ENCODE measurements at places on chromosomes 2 and 18. TPM values are rescaled to one million over a fixed set of nuclear protein-coding genes. Genes with fewer than 3 reads are reported as not detected.

The EIF2AK3 gene
- polyA plus RNA-seq: 27.2 TPM

The PXDN gene
- polyA plus RNA-seq: 147 TPM

The SLC14A1 gene
- 3.4 TPM for polyA plus RNA-seq

The ALMS1 gene
- 44.3 TPM for polyA plus RNA-seq

The ARMC9 gene
- polyA plus RNA-seq: 27.4 TPM

GRCh38 chr2:30514134-30514847 lies 67.2 kb downstream of the LCLAT1 start:
- no peak for DNase-seq

GRCh38 chr18:43279015-43279744 lies 1.9 kb upstream of the SYT4 start:
- DNase-seq: peak; percentile 48

GRCh38 chr18:53937037-53937436 lies 287.4 kb downstream of the MBD2 start:
- DNase-seq: no peak

DNA sequence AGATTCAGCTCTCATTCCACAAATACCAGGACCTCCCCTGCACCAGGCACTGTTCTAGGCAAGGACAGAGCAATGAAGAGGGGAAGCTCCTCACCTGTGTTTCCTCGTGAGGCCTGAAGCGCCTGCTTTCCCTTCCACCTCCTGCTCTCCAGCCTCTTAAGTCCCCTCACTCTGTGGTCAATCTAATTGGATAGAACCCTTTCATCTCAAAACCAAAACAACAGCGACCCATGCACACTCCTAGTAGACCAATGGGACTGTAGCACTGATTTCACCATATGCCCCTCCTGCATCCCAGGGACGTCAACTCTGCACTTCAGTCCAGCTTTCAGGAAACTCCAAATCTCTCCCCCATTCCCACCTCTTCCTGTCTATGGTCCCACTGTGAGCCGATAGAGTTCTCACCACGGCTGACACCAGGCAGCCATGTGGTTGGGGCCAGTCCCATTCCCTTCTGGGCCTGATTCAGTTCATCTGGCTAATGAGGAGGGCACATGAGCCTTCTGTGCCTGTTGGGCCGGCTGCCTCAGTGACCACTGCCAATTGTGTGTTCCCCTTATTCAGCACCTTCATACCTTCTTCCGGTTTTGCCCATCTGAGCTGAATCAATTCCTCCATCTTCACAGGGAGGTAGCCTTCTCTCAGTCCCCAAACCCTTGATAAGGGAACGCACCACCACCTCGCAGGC lies 33.3 kb upstream of the MAT2A start:
- no peak for DNase-seq

DNA sequence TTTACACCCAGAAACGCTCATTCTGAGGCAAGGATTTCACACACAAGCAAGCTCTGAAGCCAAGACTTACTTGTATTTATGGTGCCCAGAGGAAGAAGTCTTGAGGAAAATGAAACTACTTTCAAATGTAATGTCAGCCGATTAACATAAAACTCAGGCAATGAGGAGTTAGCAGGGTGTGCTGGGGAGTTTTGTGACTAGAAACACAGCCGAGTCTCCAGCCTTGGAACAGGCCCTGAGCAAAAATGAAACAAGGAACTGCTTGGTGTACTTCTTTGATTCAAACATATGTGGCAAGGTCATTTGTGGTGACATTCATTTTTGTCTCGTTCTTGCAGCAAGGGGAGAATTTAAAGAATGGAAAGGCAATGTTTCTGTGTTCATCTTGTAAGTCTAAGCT lies 4.5 kb downstream of the DYTN start:
- no peak for DNase-seq

DNA sequence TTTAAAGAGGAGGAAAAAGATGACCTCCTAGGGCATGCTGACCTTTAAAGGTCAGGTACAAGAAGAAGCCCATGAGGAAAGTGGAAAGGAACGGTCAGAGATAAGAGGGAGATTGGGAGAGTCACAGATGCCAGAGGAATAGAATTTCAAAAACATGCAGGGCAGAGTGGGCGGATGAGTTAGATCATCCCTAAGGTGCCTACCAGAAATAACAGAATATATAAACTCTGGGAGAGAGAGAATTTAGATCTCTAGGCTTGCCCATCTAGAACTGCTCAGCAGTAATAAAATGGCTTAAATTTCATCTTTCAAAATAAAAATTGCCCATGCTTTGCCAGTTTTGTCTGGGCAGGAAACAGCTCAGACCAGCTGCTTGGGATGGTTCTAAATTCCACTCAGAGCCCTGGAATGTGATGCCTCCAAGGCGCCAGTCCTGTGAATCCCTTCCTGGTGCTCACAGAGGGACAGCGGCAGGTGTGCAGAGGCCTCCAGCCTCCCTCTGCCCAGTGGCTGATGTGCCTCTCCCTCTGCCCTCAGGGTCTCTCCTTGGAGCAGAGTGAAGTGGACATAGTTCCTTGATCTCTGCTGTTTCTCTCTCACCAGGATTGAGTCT lies 130.9 kb downstream of the ANTXR1 start:
- DNase-seq: no peak

DNA sequence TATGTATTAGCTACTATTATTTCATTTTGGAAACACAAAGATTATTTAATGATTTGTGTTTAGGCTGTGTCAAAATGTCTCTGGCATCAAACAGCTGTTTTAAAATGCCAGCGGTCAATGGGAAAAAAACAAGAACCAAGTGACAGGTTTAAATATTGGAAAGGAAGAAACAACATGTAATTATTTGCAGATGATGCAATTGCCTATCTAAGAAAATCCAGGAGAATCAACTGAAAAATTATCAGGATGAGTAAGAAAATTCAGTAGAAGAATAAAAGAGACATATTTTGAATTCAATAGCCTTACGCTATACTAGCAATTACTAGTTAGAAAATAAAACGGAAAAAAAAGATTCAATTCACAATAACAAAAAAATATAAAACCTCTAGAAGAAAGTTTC lies 51.6 kb downstream of the HNRNPLL start:
- DNase-seq: no peak

- no peak for DNase-seq
These were observed 41.2 kb downstream of the SP100 start for GRCh38 chr2:230457073-230457768.

DNA sequence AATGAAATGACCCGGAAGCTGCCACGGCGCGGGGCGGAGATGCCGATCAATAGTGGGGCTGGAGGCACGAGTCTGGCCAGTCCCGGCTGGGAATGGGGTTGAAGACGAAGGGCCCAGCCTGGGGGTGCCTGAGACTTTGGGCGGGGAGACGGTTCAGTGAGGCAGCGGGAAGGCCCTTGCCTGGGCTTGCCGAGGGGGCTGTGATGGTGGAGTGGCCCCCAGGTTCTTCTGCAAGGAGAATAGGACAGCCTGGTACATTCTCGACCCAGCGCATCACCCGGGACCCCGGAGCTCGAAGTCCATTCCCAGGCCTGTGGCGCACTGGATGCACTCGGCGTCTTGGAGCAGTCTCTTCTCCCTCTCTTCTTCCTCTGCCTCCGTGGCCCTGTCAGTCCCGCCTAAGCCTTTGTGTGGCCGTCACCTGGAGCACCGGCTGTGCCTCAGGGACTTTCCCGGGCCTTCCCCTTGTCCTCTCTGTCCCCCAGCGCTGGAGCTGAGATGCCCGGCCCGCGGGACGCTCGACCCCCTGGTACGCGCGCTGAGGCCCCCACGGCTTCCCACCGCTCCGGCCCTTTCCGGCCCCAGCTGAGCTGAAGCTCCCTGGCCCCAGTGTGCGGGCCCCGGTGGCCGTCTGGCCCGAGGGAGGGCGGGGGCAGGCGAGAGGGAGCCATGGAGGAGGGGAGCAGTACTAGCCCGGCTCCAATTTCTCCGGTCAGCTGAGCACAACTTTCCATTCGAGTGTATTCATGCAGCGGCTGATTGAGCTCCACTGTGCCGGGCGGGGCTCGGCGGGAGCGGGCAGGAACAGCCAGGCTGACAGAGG lies 8.0 kb downstream of the SIX3 start:
- DNase-seq: no peak

DNA sequence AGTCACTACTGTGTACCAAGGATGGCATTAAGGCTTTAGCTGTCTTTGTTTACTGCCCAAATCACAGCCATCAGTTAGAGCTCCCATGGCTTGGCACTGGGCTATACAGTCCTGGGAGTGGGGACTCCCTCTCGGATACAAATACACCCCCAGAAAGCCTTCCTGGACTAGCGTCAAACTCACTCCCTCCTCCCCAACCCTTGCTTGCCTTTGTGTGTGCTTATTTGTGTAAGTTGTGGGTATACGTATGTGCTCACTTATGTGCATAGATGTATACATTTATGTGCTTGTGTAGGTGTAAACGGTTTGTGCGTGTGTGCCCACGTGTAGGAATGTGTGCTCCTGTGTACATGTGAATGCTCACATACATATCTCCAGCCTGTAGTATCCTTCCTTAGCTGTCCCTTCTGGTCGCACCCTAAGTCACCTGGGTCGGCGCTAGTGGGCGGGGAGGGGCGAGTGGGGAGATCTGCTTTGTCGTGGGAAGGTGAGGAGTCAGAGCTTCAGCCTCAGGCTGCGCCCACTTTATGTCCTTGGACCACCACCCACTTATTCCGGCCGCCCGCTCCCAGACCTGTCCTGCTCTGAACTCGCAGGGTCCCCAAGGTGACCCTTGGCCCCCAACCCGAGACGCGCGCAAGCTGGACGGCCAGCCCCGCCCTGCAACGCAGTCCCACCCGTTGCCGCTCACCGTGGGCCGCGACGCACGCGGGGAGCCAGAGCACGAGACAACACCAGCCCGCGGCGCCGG lies 461 bp downstream of the PRADC1 start:
- no peak for DNase-seq

DNA sequence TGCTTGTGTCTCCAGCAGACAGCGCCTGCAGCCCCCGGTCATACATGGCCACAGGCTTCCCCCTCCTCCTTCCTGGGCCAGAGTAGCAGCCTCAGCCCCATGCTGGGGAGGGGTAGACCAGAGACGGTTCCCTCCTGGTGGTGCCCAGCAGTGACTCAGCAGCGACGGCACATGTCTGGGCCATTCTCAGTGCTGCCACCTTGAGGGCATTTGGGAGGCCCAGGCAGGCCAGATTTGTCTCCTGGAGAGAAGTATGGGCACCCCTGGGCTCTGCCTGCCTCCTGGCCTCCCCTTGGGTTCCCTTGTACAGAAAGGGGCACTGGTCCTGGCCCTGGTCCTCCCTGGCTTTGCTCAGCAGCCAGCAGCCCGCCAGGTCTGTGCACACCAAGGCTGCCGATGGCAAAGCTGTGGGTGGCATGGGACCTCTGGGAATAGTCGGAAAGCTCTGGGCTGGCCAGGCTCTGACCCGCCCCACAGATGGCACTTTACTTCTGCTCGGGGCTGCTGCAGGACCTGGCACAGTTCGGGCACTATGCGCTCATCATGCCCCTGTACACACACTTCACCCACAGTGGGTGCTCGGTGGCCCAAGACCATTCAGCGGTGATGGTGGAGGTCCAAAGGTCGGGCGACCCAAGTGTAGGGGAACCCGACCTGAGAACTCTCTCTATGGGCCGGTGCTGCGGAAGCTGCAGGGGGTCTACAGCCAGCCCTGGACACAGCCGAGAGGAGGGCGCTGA lies 11.4 kb upstream of the ALPI start:
- no peak for DNase-seq

DNA sequence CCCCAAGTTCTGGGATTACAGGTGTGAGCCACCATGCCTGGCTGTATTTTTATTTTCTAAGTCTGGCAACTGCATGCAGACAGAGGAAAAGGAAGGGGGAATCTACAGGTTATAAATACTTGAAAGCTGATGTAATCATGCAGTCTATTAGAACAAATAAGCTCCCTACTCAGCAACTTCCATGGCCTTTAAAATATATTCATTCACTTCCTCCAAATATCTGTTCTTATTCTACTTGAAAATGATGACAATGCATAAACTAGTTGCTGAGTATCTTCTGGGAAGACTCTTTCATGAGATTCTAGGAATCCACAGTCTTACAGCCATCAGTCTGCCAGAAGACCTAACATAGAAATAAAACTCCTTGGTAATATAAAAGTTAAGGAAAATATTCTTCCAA lies 66.9 kb upstream of the NCKAP5 start:
- DNase-seq: no peak

- DNase-seq: no peak
These were observed 41.4 kb upstream of the ALPP start for GRCh38 chr2:232336981-232337720.

- DNase-seq: no peak
These were observed 65.3 kb downstream of the SUCLG1 start for GRCh38 chr2:84393829-84394228.

- DNase-seq: no peak
These were observed 250.4 kb upstream of the TANK start for GRCh38 chr2:160909781-160910242.

- no peak for DNase-seq
These were observed 69.3 kb downstream of the CD226 start for GRCh38 chr18:69878213-69878933.
